Heart right ventricle (tissue), 16 donors: ENCODE measurements at places on chromosomes 6 and 20. TPM values are rescaled to one million over a fixed set of nuclear protein-coding genes. Genes with fewer than 3 reads are reported as not detected.

Gene LAMP5
- not detected for total RNA-seq

Gene FOXF2
- not detected for total RNA-seq

Gene PKIG
- total RNA-seq: 252 TPM

Gene ZC2HC1B
- total RNA-seq: not detected

Gene MARCKS
- 15.5 TPM for total RNA-seq

Gene EIF6
- total RNA-seq: 34.6 TPM

Gene SLC16A10
- 4.2 TPM for total RNA-seq

Gene OR12D3
- total RNA-seq: not detected

Gene HLA-DPB1
- total RNA-seq: 41.8 TPM

Gene ETV7
- total RNA-seq: 5.9 TPM

Gene OOEP
- total RNA-seq: not detected

Gene LINC00237
- not detected for total RNA-seq

Gene CPXM1
- 3.1 TPM for total RNA-seq

- no peak overlapping the region for H3K27ac ChIP-seq
- no peaks in the 10 kb centered on the region for H3K27me3 ChIP-seq
- H3K4me1 ChIP-seq: no peaks in the 10 kb centered on the region
- no peaks in the 10 kb centered on the region for H3K36me3 ChIP-seq
Observed at GRCh38 chr6:45535933-45536332, 158.2 kb upstream of the SUPT3H start.

DNA sequence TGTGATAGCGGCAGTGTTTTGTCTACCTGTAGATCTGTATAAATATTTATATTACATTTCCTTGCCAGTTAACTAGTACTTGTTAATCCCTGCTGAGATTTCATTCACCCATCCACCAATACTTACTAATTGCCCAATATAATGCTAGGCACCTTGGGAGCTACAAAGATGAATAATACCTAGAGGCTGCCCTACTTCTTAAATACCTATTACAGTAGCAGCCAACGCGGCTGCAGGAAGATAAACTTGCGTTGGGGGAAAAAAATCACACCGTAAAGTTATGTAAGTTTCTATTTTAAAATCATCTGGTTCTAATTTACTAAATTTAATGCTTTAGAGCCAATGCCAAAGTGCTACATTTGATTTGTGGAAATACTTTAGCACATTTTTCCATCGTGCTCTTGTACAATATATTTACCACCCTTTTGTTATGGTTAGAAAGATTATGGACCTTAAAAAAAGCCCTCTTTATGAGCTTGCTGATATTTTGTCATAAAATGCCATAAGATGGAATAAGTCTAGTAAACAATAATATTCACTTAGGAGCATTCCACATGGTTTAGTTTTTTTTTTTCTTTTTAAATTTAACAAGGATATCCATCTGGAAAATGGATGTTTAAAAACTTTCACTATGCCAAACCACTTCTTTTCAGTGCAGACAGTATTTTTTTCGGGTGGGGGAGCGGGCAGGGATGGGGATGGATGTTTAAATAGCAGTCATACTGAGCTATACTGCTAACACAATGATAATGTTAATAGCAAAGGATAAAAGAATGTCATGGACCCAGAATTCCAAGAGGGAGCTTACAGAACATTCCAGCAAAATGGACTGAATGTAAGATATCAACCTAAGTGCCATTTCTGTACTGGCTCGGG lies 13.2 kb upstream of the NEDD9 start:
- no peaks in the 10 kb centered on the region for H3K27me3 ChIP-seq
- no peak overlapping the region for H3K4me3 ChIP-seq
- DNase-seq: no peak
- no peaks in the 10 kb centered on the region for H3K4me1 ChIP-seq
- no peaks in the 10 kb centered on the region for H3K36me3 ChIP-seq

DNA sequence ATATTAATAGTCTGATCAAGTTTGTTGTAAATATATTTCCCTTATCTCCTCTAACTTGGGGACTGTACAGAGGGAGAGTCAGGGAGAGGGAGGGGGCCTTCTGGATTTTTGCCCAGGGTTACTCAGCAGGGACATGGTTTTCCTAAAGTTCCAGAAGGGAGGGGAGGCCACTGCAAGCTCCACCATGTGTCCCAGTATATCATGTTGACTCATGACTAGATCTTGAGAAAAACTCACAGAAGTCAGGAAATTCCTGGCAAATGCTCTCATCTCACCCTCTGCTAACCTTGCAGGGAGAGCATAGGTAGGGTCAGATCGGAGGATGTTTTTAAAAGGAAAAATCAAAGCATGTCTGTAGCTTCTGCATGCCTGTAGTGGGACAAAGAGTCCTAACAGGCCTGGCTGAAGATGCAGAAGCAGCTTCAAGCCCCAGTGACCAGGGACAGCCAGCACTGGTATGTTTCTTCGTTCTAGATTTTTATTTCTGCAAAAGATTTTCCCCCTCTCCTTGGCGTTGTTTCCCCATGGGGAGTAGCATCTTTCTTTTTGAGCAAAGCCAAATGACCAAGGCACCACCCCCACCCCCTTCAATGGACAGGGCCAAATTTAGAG lies 272.9 kb upstream of the SUPT3H start:
- no peak overlapping the region for H3K4me3 ChIP-seq
- no peak overlapping the region for H3K27ac ChIP-seq
- no peak for DNase-seq
- no peaks in the 10 kb centered on the region for H3K36me3 ChIP-seq

DNA sequence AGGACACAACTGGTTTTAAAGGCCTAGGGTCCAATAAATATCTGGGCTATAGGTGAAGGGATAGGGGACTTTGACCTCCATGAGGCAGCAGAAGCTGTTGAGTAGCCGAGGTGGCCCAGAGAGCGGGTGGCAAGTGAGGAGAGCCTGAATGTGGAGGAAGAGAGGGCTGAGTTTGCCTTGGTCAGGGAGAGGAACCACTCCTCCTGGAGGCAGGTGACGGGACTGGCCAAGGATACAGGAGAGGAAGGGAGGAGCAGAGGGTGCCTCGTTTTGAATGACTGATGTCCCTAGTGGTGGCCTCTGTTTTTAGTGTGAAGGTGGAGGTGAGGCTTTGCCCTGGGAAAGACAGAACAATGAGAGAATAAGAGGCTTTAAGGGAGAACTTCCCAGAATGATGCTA lies 19.1 kb upstream of the AAR2 start:
- H3K4me3 ChIP-seq: no peak overlapping the region
- no peaks in the 10 kb centered on the region for H3K27me3 ChIP-seq
- no peaks in the 10 kb centered on the region for H3K4me1 ChIP-seq
- H3K36me3 ChIP-seq: no peaks in the 10 kb centered on the region
- DNase-seq: no peak
- H3K27ac ChIP-seq: no peak overlapping the region

- H3K27ac ChIP-seq: no peak overlapping the region
- H3K27me3 ChIP-seq: no peaks in the 10 kb centered on the region
Observed at GRCh38 chr6:2102316-2102883, 143.0 kb downstream of the GMDS start.

DNA sequence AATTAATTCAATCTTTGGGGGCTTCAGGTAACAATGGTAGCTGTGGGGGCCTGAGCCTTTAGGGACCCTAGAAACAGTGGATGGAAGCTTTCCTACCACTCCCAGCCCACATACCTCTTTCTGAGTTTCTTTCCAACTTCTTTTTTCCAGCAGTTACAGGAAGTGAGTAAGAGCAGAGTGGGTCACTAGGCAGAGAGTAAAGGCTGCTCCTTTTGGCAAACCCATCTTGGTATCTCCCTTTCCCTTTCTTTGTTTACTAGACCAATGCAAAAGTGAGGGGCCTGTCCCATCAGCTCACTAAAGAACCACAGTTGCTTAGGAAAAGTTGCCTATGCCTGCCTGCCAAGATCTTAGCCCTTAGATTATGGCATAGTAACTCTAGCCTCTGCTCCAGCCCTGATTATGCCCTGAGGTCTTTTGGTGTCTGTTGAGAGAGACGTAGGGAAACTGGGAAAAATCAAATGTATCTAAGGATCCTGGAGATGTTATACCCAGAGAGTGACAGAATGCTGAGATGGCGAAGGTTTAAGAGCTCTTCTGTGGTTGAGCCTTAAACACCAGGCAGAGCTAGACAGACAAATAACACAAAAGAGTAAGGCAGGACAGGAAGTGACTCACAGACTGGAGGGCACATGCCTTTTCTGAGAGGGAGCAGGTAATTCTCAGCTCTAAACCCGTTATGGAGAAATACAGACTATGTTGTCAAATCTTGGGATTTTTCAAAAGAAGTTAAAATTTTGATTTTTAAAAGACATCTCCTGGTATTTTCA lies 31.3 kb downstream of the TRMT6 start:
- peaks cover 13% of the 10 kb centered on the region for H3K27me3 ChIP-seq
- H3K4me3 ChIP-seq: no peak overlapping the region
- no peak for DNase-seq

DNA sequence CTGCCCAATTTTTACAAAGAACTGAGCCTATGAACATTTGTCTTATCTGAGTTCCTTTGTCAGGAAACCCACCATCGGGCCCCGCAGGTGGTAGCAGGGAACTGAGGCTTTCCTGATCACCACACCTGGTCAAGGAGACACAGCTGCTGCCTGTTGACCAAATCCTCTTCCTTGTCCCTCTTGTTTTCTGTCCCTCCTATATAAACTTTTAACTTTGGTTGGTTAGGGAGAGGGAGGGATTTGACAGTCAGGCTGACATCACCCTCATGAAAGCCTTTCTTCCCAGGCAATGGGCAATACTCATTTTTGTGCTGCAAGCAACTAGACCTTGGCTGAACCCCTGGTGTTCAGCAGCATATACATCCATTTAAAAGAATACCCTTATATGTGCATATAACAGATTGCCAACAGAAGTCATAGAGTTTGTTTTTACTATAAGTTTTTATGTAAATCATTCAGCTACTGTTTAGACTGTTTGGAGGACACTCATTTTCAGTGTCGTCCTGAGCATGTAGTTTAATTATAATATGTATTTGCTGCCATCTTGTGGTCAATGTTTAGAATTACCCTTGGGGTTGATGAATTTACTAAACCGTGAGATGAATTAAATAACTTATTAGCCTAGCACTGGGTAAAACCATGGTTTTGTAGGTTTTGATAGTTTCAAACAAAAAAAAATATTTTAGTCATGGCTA lies 17.0 kb downstream of the CRISP1 start:
- no peaks in the 10 kb centered on the region for H3K4me1 ChIP-seq
- H3K27ac ChIP-seq: no peak overlapping the region
- peaks cover 3% of the 10 kb centered on the region for H3K27me3 ChIP-seq
- H3K4me3 ChIP-seq: no peak overlapping the region
- no peak for DNase-seq
- H3K36me3 ChIP-seq: no peaks in the 10 kb centered on the region

GRCh38 chr6:49549691-49550491 lies 577 bp upstream of the C6orf141 start:
- no peaks in the 10 kb centered on the region for H3K36me3 ChIP-seq
- H3K27ac ChIP-seq: no peak overlapping the region
- H3K4me1 ChIP-seq: peaks cover 14% of the 10 kb centered on the region
- no peak for DNase-seq

- peak overlapping the region; percentile 85 for H3K27ac ChIP-seq
- H3K36me3 ChIP-seq: peaks cover 85% of the 10 kb centered on the region
- H3K27me3 ChIP-seq: no peaks in the 10 kb centered on the region
- no peak for DNase-seq
Observed at GRCh38 chr6:33694401-33694931, 17.0 kb downstream of the UQCC2 start.

GRCh38 chr20:41005361-41005729 lies 23.3 kb upstream of the TOP1 start:
- H3K27me3 ChIP-seq: no peaks in the 10 kb centered on the region
- H3K4me1 ChIP-seq: peaks cover 41% of the 10 kb centered on the region
- H3K27ac ChIP-seq: peak overlapping the region; percentile 60
- peak; percentile 82 for DNase-seq

- H3K27me3 ChIP-seq: no peaks in the 10 kb centered on the region
- no peak overlapping the region for H3K27ac ChIP-seq
- no peak for DNase-seq
Observed at GRCh38 chr20:47653869-47654268, 131.4 kb downstream of the SULF2 start.

DNA sequence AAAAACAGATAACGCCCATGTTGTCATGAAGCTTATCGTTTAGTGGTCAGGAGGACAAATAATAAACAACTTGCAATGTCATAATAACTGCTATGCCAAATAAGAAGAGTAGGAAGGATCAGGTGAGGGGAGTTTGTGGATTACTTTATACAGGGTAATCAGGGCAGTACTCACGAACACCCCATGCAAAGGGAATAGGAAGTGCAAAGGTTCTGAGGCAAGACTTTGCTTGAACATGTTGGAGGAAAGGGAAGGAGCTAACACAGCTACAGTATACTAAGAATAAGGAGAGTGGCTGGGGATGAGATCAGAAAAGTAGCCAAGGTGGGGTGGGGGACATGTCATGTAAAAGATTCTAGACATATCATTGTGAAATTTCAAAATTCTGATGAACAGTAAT lies 292.0 kb upstream of the RUNX2 start:
- H3K27me3 ChIP-seq: no peaks in the 10 kb centered on the region
- H3K4me1 ChIP-seq: no peaks in the 10 kb centered on the region
- no peak overlapping the region for H3K4me3 ChIP-seq
- no peaks in the 10 kb centered on the region for H3K36me3 ChIP-seq

GRCh38 chr6:137409266-137409777 lies 84.9 kb downstream of the OLIG3 start:
- H3K4me1 ChIP-seq: no peaks in the 10 kb centered on the region
- H3K27me3 ChIP-seq: peaks cover 16% of the 10 kb centered on the region
- H3K4me3 ChIP-seq: no peak overlapping the region
- H3K27ac ChIP-seq: no peak overlapping the region
- DNase-seq: no peak

- H3K4me1 ChIP-seq: no peaks in the 10 kb centered on the region
- no peak for DNase-seq
- no peak overlapping the region for H3K4me3 ChIP-seq
- H3K27ac ChIP-seq: no peak overlapping the region
Observed at GRCh38 chr6:138468320-138469015, 30.8 kb downstream of the NHSL1 start.

DNA sequence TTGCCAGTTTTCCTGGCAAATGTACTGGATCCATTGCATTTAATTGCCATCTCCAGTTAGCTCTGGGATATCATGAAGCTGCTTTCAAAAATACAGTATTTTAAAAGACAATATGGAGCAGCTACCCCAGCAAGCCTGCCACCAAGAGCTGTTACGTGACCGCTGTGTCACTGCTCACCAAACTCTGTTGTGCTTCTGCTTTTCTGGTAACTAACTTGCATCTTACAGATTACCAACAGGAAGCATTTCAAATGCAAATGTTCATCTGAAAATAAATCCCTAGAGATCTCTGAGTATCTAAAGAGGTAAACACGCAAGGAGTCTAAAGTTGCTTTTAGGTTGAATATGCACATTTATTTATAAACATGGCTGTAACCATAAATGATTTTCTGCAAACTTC lies 1008.3 kb downstream of the KIF16B start:
- no peak overlapping the region for H3K27ac ChIP-seq
- no peaks in the 10 kb centered on the region for H3K27me3 ChIP-seq
- peaks cover 6% of the 10 kb centered on the region for H3K4me1 ChIP-seq
- H3K4me3 ChIP-seq: no peak overlapping the region

- H3K36me3 ChIP-seq: no peaks in the 10 kb centered on the region
- H3K27me3 ChIP-seq: no peaks in the 10 kb centered on the region
- no peak for DNase-seq
- no peaks in the 10 kb centered on the region for H3K4me1 ChIP-seq
Observed at GRCh38 chr6:1963596-1963995, 281.8 kb downstream of the GMDS start.
